ENCODE measurements at places on chromosomes 7 and 10. TPM values are rescaled to one million over a fixed set of nuclear protein-coding genes. Genes with fewer than 3 reads are reported as not detected.

Gene AQP1
- total RNA-seq, result not detected

Gene GPR15LG
- total RNA-seq, result not detected

Gene CPN1
- not detected for total RNA-seq

Gene EPDR1
- not detected for total RNA-seq

Gene MGAM2
- total RNA-seq, result not detected

Gene EBF3
- 0.04 TPM for total RNA-seq

Gene OPN1SW
- not detected for total RNA-seq

Measured in foreskin keratinocyte (primary cell).